Testis (tissue), 5 donors: ENCODE measurements at places on chromosomes 4 and X. TPM values are rescaled to one million over a fixed set of nuclear protein-coding genes. Genes with fewer than 3 reads are reported as not detected.

UCP1 gene
- total RNA-seq: 0.79 TPM

SATL1 gene
- total RNA-seq: 2.4 TPM

GRCh38 chrX:16664074-16664473 lies 14.1 kb downstream of the S100G start:
- no peak for DNase-seq

DNA sequence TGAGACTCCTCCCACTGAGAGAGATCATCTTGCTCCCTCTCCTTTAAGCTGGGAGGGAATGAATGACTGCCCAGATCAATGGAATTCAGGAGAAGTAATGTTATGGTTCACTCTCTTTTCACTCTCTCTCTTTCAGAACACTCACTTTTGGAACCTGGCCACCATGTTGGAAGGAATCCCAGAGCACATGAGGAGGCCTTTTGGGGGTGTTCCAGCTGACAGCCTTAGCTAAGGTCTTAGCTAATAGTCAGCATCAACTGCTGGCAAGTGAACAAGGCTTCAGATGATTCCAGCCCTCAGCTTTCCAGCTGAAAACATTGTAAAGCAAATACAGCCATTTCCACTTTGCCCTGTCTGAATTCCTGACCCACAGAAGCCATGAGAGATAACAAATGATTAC lies 124.0 kb upstream of the CLNK start:
- DNase-seq: peak; percentile 37

GRCh38 chr4:158621729-158622128 lies 50.0 kb downstream of the C4orf46 start:
- no peak for DNase-seq
